ENCODE measurements at places on chromosomes 11 and 22.

GRCh38 chr11:45662665-45663485 lies 2.5 kb downstream of the CHST1 start:
- DNase-seq, result no peak

- DNase-seq, result no peak
Measured at GRCh38 chr11:68052137-68052873, 13.5 kb downstream of the TCIRG1 start.

GRCh38 chr11:68270196-68271022 lies 1.4 kb downstream of the C11orf24 start:
- no peak for DNase-seq

GRCh38 chr11:3341298-3341697 lies 37.6 kb downstream of the ZNF195 start:
- DNase-seq, result peak; percentile 16

- no peak for DNase-seq
Measured at GRCh38 chr11:121311373-121311772, 18.8 kb downstream of the SC5D start.

DNA sequence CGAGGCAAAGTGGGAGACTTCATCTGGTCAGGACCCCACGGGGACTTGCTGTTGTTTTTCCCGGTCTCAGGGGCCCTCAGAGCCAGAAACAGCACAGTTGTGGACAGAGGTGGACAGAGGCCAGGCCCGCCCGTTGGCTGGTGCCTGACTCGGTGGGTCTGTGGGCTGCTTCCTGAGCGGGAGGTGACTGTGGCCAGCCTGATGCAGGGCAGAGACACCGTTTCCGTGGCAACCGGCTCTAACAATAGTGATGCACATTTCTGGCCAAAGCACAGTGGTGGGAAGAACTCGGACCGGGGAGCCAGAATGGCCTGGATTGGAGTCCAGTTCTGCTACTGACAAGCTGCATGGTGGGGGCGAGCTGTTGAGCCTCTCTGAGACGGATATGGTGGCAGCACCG lies 58.7 kb upstream of the ATXN10 start:
- no peak for DNase-seq

- no peak for DNase-seq
Measured at GRCh38 chr22:35475545-35475944, 65.1 kb upstream of the RASD2 start.

- DNase-seq, result no peak
Measured at GRCh38 chr11:99192716-99193115, 172.0 kb downstream of the CNTN5 start.

DNA sequence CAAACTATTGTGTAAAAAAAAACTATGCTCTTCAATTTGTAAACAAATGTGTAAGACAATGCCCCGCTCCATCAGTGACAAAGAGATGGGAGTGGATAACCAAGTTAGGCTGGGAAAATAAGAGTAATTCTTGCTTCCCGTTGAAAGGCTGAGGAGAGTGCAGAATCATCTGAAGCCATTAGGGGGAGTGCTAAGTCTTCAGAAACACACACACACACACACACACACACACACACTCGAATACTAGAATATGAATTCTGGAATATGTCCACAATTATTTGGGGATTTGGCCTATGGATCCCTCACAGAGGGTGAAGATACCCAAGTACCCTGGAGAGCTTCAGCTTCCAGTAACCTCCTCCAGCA lies 27.8 kb upstream of the ROBO3 start:
- peak; percentile 44 for DNase-seq

GRCh38 chr11:121933694-121934093 lies 182.3 kb downstream of the BLID start:
- no peak for DNase-seq

GRCh38 chr11:34140149-34140548 lies 34.7 kb downstream of the NAT10 start:
- no peak for DNase-seq

DNA sequence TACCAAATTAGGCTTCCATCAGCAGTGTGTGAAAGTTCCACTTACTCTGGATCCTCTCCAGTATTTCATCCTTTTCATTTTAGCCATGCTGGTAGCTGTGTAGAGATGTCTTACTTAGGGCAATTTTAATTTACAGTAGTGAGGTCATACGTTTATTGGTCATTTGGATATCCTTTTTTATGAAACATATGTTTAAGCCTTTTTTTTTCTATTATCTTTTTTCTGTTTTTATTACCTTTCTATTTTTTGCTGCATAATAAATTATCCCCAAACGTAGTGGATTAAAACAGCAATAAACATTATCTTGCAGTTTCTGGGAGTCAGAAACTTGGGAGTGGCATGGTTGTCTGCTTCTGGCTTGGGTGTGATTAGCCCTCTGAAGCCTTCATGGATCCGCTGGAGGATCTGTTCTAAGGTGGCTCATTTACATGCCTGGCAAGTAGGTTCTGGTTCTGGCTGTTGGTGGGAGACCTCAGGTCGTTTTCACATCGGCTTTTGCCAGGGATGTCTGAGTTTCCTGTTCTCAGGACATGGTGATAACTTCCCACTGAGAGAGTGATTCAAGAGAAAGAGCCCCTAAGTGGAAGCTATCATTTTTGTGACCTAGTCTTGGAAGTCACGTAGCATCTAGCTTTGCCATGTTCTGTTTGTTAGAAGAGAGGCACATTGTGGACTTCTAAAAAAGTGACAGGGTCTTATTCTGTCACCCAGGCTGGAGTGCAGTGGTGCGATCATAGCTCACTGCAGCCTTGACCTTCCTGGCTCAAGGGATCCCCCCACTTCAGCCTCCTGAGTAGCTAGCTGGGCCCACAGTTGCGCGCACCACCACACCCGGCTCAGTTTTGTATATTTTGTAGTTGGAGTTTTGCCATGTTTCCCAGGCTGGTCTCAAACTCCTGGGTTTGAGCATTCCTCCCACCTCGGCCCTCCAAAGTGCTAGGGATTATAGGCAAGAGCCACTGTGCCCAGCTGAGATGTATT lies 38.6 kb downstream of the PPP6R3 start:
- DNase-seq, result no peak

- no peak for DNase-seq
Measured at GRCh38 chr11:66706989-66707388, 22.0 kb downstream of the SPTBN2 start.

- no peak for DNase-seq
Measured at GRCh38 chr22:22703715-22704114, 59.3 kb downstream of the GGTLC2 start.

DNA sequence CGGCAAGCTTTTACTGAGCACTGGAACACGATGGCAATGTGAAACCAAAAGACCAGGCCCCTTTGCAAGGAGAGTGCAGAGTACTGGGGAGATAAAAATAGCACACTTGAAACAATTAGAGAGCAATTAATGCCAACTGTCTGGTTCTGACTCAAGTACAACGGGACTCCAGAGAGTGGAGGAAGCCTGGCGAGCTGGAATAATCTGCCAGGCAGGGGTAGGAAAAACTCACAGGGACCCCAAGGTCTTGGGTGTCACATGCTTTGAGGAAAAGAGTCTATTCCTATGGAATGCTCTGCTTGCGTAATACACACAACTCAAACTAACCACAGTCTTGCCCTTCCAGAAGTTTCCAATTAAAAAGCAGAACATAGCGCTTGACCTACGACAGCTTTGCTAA lies 113.0 kb upstream of the CLMP start:
- DNase-seq, result no peak

- no peak for DNase-seq
Measured at GRCh38 chr11:88384004-88384668, 46.6 kb upstream of the CTSC start.

DNA sequence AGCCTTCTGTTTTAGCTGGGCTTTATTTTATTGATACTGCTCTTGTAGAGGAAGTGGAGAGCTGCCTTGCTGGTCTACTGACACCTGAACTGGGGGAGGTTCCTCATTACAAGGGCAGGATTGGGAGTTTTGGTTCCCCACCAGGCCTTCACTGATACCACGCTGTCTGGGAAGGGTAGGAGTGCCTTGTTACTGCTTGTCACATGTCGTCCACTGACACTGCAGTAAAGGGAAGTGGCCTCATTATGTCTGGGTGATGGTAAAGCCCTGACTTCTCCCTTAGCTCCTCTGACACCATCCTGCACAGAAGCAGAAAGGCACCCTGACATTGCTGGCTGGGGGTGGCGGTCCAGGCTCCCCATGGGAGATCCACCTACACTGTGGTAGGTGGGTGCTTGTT lies 38.7 kb upstream of the ELF5 start:
- DNase-seq, result no peak

DNA sequence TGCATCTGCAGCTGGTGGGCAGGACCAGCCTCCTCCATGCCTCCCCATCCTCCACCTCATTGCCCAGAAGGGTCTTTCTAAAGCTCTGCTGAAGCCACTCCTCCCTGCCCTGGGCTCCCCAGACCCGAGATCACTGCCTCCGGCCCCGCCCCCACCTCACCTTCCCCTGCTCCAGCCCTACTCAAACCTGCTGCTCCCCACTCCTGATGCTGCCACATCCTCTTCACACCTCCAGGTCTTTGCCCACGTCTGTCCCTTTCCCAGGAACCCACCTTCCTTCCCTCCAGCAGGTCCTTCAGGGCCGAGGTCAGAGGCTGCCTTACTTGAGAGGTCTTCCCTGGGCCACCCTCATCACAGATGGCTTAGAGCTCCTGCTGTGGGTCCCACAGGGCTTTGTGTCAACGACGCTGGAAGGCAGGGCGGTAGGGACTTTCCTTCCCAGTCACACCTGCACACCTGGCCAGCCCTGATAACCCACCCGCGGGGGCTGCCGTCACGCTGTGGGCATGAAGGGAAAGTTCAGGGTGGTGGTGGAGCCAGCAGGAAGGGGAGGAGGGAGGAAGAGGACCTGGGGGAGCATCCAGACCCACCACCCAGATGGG lies 11.9 kb downstream of the WNT7B start:
- no peak for DNase-seq

DNA sequence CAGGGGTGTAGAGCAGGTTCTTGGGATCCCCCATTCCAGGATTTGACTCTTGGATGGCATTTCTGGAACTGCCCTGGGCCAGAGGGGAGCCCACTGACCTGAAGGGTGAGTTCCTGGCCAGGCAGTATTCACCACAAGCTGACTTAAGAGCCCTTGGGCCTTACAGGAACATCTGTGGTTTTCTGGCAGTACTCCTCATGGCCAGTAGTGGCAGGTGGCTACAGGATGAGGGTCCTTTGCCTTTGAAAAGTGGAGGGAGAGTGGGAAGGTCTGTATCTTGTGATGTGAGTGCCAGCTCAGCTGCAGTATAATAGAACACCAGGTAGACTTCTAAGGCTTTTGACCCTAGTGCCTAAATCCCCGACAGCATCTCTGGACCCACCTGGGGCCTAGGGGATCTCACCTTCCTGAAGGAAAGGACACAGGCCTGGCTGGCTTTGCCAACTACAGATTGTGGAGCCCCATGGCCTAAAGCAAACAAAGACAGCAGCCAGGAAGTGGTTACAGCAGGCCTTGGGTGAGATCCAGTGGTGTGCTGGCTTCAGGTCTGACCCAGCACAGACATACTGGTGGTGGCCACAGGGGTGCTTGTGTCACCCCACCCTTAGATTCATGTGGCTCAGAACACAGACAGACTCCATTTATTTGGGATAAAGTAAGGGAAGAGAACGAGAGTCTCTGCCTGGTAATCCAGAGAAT lies 9.0 kb downstream of the OR51S1 start:
- no peak for DNase-seq

- no peak for DNase-seq
Measured at GRCh38 chr11:98277251-98277912, 743.4 kb upstream of the CNTN5 start.

DNA sequence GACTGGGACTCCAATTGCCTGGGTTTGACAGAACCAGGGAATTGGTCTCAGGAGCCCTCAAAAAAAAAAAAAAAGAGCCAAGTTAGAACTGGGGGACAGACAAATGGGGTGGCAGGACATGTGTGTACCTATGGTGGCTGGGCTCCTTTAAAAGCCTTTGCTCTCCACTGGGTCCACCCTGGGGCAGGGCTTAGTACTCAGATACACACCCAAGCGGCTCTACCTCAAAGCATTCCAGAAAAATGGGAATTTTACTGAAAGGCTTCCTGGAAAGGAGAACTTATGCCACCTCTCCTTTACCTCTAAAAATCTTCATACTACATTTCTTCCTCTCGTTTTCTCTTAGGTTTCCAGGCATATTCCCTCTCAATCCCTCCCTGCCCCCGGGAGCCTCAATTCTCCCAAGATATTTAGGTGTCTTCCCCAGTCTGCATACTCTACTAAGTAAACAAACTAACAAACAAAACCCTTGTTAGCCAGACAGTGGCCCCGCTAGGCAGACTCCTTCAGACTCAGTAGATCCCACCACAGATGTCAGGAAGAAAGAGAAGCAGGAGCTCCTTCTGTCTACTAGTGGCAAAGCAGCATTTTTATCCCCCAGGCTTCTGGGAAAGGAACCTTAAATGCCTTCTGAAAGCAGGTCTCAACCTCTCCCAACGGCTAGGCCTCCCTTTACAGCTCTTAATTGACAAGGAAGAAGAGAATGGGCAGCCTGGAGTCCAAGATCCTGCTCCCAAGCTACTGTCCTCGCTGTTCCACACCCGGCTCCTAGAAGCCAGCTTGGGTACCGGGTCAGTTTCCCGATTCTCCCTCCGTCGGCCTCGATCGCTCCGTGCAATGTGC lies 653 bp downstream of the PCSK7 start:
- no peak for DNase-seq

DNA sequence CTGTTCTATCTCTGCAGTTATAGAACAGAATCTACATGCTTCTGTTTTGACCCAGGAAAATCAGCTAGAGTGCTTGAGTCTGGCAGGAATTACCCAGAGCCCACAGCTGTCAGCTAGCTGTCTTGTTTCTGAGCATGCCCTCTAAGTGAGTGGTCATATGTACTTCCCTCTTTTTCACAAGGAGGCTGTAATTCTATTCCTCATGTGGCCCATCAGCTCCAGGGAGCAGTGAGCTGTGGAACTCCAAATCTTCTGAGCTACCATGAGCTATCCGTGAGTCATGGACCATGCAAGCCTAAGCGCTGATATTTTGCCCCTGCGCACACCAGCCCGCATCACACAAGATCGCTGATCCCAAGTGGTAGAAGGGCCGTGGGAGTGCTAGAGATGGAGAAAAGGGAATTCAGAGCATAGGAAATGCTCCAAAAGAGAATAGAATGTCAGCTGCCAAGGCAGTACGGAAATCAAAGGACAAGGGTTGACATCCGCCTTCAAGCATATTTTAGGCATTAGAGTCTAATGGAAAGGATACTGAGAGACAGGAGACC lies 5.4 kb downstream of the FJX1 start:
- DNase-seq, result no peak

GRCh38 chr22:36358533-36359469 lies 29.0 kb downstream of the MYH9 start:
- DNase-seq, result no peak

DNA sequence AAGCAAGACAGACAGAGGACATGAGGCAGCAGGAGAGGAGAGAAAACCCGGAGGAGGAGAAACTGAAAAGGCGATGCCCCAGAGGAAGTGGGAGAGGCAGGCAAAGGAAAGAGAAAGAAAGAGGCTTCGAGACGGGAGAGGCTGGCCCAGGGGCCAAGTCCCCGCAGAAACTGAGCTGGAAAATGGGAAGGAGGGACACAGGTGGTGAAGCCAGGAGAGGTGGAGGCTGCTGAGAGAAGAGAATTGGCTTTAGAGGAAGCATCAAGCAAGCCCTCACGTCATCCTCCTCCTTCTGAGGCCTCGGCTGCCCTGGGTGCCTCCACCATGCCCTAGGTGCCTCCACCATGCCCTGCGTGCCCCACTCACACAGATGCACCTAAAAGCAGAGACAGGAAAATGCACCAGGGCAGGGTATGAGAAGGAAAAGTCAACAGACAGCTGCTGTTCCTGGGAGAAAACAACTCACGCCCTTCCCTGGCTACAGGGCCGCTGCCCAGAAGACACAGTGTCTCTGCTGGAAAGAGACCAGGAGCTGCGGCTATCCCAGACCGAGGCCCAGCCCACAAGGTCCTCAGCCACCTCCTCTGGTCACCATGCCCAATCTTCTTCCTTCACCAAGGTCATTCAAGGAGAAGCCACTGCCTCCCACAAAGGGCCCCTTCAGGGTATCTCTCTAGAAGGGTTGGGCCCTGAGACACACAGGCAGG lies 14.3 kb downstream of the FXYD6 start:
- DNase-seq, result no peak
